ENCODE measurements at places on chromosomes 5 and 9. TPM values are rescaled to one million over a fixed set of nuclear protein-coding genes. Genes with fewer than 3 reads are reported as not detected.

Gene SLC22A4
- total RNA-seq = 4.1 TPM

Gene FAM81B
- not detected for total RNA-seq

Gene CDH12
- total RNA-seq = not detected

Gene EIF4E1B
- total RNA-seq = not detected

Gene NUP188
- 35.1 TPM for total RNA-seq

Gene GPR151
- total RNA-seq = not detected

Gene CCL27
- total RNA-seq = not detected

Gene COL15A1
- total RNA-seq = 0.34 TPM

Gene IL7R
- total RNA-seq = 1.0 TPM

Gene PRDM9
- not detected for total RNA-seq

Gene GAS1
- 0.05 TPM for total RNA-seq

Gene TPPP
- 5.3 TPM for total RNA-seq

Gene KCNT1
- not detected for total RNA-seq

Gene LMBRD2
- total RNA-seq = 1.1 TPM

Gene IGFBPL1
- total RNA-seq = 2.9 TPM

Gene C5orf52
- total RNA-seq = not detected

Gene MOB3B
- total RNA-seq = 6.9 TPM

Gene SLC4A9
- total RNA-seq = not detected

Gene SET
- 477 TPM for total RNA-seq

Gene TICAM2
- 1.4 TPM for total RNA-seq

Gene KCTD16
- total RNA-seq = 0.05 TPM

Gene SAPCD2
- total RNA-seq = 29.3 TPM

Gene IL9
- not detected for total RNA-seq

Gene SLC6A3
- 0.17 TPM for total RNA-seq

Gene FOXI1
- total RNA-seq = not detected

Gene ADRB2
- 0.61 TPM for total RNA-seq

Gene TRIO
- total RNA-seq = 114 TPM

Gene GGTA1
- not detected for total RNA-seq

Gene HAVCR1
- total RNA-seq = 43.9 TPM

Gene MEIKIN
- not detected for total RNA-seq

Gene PMPCA
- 77.4 TPM for total RNA-seq

Gene PCDHGA5
- 0.07 TPM for total RNA-seq

Gene SPINK5
- total RNA-seq = not detected

Gene JMY
- 2.9 TPM for total RNA-seq

Gene SSNA1
- total RNA-seq = 146 TPM

Gene ADCY2
- total RNA-seq = not detected

Gene IL5
- total RNA-seq = not detected

Gene BTNL8
- not detected for total RNA-seq

Gene GLT6D1
- total RNA-seq = not detected

Gene FOXE1
- total RNA-seq = 4.0 TPM

Gene AFAP1L1
- total RNA-seq = 5.2 TPM

Gene FAT2
- 0.02 TPM for total RNA-seq

Gene CDH10
- total RNA-seq = 0.16 TPM

Gene NPDC1
- 83.0 TPM for total RNA-seq

Gene PLEKHG4B
- 0.56 TPM for total RNA-seq

Gene ZNF879
- total RNA-seq = 0.39 TPM

Gene FAM169A
- total RNA-seq = 8.8 TPM

Gene ZNF483
- total RNA-seq = 0.76 TPM

Gene CCNI2
- total RNA-seq = 0.20 TPM

Gene MYOZ3
- total RNA-seq = not detected

Gene MCTP1
- 8.9 TPM for total RNA-seq

Gene LRRC70
- total RNA-seq = 0.14 TPM

Gene IRX1
- total RNA-seq = not detected

Gene PPP3R2
- total RNA-seq = not detected

Gene LRRC19
- total RNA-seq = not detected
